ENCODE measurements at places on chromosomes 2 and 18.

GRCh38 chr2:123644053-123644452 lies 381.0 kb upstream of the CNTNAP5 start:
- DNase-seq = no peak

GRCh38 chr2:50231510-50231909 lies 800.4 kb downstream of the NRXN1 start:
- DNase-seq = no peak

DNA sequence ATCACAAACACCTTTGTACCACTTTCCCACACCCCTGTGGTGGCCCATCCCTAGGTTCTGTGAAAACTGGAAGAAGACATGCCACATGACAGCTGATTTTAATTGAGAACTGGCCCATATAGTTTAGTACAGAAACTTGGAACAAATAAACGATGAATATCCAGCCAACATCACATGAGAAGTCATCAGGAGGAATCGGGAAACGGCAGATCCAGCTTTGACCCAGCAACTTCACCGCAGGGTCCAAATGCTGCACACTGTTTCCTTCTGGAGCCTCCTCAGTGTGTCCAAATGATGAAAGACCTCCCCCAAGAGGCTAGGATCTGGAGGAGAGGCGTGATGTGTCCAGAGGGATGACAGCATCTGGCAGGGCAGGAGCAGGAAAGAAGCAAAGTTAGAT lies 75.5 kb downstream of the COPS8 start:
- DNase-seq = no peak

DNA sequence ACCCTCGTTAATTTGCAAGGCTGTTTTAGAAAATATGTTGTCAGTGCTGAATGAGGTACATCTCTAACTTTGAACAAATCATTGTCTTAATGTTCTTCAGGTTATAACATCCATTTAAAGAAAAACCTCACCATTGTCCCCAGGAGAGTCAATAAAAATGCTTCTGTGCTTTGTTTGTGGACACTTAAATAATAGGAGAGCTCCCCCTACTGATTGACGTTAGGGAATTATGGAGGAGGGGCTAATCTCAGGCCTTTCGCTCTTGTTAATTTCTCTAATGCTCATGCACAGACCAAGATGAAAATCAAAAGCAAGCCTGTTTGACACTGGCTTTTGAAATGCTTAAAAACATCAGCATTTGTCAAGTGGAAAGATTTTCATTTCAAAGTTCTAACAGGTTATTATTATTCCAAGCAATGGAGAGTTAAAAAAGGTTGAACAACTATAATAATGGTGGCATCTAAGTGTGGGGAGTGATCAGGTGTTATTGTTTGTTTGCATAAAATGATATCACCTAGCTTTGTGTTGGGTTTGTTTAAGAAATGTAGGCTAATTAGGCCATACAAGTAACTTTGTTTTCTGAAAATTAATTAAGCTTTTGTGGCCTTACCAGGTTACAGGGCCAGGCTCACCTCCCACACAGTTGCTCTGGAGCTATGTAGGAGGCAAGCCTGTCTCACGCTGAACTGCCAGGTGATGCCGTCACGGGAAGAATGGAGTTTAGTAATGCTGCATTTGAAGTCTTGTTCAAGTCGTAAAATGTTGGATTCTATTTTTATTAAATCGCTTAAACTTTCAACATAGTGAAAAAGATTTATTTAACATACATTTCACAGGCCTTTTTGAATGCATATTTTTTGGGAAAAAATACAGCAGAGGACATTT lies 51.7 kb upstream of the SMIM21 start:
- no peak for DNase-seq

DNA sequence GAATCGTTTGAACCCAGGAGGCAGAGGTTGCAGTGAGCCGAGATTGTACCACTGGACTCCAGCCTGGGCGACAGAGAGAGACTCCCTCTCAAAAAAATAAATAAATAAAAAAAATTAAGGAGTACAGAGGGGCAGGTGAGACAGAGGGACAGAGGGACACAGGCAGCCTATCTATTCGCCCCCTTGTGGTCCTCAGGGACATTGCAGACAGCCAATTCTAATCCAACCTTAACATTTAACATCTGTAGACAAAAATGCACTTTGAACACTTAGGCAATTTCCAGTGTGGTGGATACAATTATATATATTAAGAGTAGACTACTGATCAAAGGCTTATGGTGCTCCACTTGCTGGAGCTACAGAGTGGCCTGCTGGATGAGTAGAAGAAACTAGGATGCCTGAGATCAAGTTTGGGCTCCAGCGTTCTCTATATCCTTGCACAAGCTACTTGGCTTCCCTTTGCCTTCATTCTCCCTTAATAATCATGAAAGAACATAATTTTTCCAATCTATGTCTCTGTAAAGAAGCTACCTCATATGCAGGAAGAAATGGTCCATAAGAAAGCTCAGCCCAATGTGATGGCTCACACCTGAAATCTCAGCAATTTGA lies 8.2 kb upstream of the SMARCAL1 start:
- no peak for DNase-seq

GRCh38 chr18:79445696-79446561 lies 50.2 kb downstream of the NFATC1 start:
- DNase-seq = no peak

DNA sequence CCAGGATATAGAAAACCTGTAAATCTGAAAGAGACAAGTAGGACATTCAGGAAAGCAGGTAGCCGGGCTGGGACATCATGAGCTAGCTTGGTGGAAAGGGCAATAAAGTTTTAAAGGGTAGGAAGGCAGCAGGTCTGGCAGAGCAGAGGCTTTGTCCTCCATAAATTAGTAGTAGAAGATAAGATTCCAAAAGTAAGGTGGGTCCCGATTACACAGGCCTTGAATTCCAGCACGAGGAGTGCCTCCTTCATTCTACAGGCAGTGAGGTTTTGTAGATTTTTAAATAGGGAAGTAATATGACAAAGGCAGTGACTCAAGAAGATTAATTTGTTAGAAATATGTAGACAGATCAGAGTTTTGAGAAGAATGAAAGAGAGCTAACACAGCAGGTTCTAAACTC lies 160.7 kb downstream of the DTNB start:
- no peak for DNase-seq

DNA sequence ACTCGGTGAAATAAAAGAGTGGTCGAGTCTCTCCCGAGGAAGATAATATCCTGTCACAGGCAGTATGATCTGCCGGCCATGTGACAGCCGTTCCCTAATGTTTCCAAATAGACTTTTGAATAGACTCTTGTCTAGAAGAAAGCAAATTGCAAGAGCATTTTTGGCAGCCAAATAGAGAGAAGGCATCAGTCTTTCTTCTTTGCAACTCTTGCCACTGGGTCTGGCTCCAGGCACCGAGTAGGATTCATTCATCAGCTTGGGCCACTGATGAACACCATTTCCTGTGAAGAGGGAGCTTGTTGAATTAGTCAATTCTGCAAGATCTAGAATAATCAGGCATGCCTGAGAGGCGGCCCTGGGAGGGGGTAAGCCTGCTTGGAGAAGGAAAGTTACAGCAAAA lies 165.6 kb downstream of the KLHL29 start:
- no peak for DNase-seq

- no peak for DNase-seq
Observed at GRCh38 chr2:174492963-174493431, 6.2 kb upstream of the GPR155 start.

DNA sequence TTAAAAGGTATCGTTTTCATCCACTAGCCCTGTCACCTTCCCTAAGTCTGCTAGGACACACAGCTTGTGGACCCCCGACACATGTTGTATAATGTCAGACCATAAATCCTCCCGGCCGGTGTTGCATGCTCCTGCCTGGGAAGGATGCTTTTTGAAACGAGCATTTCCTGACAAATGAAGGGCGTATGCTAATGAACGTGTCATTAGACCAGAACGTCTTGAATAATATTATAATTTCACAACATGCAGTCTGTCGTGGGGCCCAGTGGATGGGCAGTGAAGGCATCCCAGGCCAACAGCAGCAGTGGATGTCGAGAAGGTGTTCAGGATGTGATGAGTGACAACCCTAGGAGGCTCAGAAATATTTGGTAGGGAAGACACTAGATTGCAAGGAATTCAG lies 7.5 kb downstream of the CHRNA1 start:
- DNase-seq = no peak

GRCh38 chr2:209960676-209961630 lies 41.5 kb upstream of the RPE start:
- peak; percentile 1 for DNase-seq

DNA sequence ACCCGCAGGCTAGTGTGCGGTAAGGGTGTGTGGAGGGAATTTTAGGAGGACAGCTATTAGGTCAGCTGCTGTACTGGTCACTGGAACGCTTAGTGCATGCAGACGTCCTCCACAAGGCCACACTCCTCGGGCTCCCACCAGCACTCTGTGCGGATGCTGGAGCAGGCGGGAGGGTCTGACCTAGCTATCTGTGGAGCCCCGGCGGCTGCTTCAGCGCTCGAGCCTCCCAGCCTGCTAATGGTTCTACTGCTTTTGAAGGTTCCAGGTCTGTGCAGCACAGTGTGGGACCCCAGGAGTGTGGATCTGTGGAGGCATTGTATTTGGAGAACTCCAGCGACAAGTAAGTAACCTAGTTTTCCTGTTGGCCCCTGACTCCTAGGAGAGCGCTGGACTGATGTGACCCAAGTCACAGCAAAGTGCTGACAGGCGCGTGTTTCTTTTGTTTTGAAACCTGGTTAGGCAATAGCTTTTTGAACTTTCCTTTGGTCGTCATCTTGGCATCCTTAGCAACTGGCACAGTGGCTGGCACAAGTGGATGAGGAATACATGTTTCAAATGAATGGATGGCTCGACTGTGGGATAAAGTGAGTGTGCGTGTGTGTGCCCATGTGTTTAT lies 113.5 kb downstream of the ZNF236 start:
- DNase-seq = no peak

GRCh38 chr18:62045316-62045715 lies 141.5 kb downstream of the PIGN start:
- DNase-seq = no peak

- DNase-seq = no peak
Observed at GRCh38 chr2:8289111-8289510, 392.7 kb upstream of the ID2 start.

DNA sequence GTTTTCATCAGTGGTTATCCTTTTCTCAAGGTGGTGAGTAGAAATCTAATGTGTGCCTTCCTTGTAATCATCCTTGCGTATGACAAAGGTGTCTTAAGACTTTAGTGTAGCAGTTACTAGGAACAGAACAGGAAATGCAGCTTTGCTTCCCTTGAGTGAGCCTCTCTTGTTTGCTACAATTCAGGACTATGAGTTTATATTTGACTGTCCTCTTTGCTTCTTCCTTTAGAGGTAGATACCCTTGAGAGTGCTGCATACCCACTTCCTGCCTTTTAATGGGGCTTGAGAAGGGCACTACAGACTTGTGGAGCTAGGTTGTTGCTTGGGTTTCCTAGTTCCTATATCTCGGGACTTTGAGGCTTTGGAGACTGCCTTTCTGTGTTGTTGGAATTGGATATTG lies 3.8 kb downstream of the KCNJ13 start:
- no peak for DNase-seq

DNA sequence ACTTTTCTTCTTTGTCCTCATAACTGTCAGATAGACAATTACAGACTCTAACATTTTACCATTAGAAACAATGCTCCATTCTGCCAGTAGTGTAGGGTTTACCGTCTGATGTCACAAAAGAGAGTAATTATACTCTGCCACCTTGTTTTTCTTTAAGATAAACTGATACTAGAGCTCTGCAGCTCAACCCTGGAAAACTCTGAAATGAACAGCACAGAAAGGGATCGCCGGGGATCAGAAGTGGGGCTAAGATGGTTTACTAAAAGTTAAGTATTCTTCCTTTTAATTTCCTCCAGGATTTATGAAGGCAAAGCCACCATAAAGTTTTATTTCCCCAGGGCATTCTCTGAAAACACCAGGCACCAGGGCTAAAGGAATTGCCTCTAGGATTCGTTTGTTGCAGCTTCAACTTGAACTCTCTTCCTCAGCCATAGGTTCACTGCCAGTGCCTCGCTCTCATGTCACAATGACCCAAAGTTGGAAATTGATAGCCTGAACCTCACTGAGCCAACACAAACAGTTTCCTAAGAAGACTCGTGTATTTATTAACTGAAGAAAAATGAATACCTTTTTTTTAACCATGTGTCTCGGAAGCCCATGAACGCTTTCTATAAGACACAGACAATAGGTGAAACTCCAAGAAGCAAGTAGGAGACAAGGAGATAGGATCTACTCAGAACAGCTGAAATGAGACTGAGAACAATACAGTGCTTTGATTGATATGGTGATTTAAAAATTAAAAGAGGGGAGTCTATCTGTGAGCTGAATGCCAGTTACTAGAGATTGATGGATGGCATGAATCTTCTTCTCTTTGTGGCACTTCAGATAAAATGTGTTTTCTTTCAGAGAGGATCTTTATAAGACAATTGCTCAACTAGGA lies 121.5 kb upstream of the SPATS2L start:
- no peak for DNase-seq

- no peak for DNase-seq
Observed at GRCh38 chr2:207139552-207139951, 26.2 kb downstream of the KLF7 start.

GRCh38 chr2:85790499-85791188 lies 36.9 kb downstream of the ATOH8 start:
- DNase-seq = no peak

GRCh38 chr2:170224692-170225294 lies 46.8 kb downstream of the MYO3B start:
- no peak for DNase-seq

DNA sequence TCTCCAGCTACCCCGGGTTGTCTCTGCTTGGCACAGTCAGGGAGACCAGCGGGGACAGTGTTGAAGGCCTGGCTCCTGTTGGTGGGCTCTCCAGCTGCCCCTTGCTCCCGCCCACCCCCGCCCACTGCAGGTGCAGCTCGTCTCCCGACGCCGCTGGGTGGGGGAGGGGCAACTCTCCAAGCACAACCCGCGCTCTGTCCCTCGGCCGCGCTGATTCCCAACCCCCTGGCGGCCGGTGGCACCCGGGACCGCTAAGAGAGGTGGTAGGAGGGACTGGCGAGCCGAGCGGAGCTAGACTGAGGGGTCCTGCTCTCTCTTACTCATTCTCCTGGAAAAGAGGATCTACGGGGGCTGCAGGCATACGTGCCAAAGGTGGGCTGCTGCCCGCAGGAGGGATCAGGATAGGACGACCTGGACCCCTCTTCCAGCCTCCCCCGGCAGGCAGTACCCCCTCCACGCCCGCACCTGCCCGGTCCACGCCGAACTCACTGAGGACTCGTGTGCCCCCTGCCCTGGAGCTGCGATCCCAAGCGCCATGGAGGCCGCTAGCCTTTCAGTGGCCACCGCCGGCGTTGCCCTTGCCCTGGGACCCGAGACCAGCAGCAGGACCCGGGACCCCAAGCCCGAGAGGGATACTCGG lies 44.5 kb downstream of the DDX18 start:
- DNase-seq = no peak

GRCh38 chr2:88606371-88607030 lies 20.8 kb downstream of the EIF2AK3 start:
- DNase-seq = no peak

- DNase-seq = no peak
Observed at GRCh38 chr2:152962446-152962845, 244.0 kb downstream of the ARL6IP6 start.

GRCh38 chr2:205758051-205758450 lies 75.8 kb downstream of the NRP2 start:
- no peak for DNase-seq

Measured in stimulated activated CD8-positive, alpha-beta memory T cell treated with anti-CD3 and anti-CD28 coated beads, Interleukin-2, amount 100 ng/mL, for 48 hours (primary cell).